Umbilical cord (tissue), 2 donors: ENCODE measurements at places on chromosomes 12 and 14. TPM values are rescaled to one million over a fixed set of nuclear protein-coding genes. Genes with fewer than 3 reads are reported as not detected.

GPRC5D gene
- not detected for total RNA-seq

FGF6 gene
- total RNA-seq: 1.4 TPM

CNTN1 gene
- total RNA-seq: 88.6 TPM

LRFN5 gene
- total RNA-seq: 7.9 TPM

OLR1 gene
- 14.9 TPM for total RNA-seq

FOXN4 gene
- 1.9 TPM for total RNA-seq

EGLN3 gene
- total RNA-seq: 121 TPM

KERA gene
- total RNA-seq: 3.1 TPM

HNF1A gene
- total RNA-seq: 2.2 TPM

SYCP3 gene
- total RNA-seq: 5.5 TPM

PTHLH gene
- 11.1 TPM for total RNA-seq

NOXRED1 gene
- total RNA-seq: 0.48 TPM

GPR68 gene
- not detected for total RNA-seq

TTC6 gene
- total RNA-seq: 0.96 TPM

ADSS1 gene
- total RNA-seq: 20.7 TPM

KLRC1 gene
- total RNA-seq: 3.9 TPM

NGB gene
- total RNA-seq: not detected

- DNase-seq: no peak
Measured at GRCh38 chr12:94873734-94874517, 129.6 kb downstream of the NDUFA12 start.

DNA sequence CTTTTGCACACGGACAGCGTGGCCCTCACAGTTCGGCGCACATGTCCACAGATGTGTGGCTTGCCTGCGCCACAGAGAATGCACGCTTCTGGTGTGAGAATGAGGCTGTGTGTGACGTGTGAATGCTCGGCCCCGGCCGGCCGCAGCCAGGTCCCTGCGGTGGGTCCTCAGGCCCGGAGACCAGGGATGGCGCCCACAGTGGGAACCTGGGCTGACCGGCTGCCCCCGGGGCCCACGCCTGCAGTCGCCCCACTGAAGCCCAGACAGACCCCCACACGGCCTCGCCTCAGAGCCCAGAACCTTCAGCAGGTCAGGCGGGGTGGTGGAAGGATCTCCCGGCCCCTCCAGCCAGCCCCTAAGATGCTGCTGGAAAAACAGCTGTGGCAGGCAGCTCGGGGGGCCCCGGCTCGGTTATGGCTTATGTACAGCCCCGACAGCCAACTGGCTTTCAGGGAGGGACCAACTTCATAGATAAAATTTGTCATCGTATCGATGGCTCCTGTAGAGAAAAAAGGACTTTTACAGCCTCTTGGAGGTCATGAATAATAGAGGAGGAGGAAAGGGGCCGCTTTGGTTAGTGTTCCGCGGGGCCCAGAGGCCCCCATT lies 4.5 kb upstream of the C14orf180 start:
- DNase-seq: peak; percentile 65

DNA sequence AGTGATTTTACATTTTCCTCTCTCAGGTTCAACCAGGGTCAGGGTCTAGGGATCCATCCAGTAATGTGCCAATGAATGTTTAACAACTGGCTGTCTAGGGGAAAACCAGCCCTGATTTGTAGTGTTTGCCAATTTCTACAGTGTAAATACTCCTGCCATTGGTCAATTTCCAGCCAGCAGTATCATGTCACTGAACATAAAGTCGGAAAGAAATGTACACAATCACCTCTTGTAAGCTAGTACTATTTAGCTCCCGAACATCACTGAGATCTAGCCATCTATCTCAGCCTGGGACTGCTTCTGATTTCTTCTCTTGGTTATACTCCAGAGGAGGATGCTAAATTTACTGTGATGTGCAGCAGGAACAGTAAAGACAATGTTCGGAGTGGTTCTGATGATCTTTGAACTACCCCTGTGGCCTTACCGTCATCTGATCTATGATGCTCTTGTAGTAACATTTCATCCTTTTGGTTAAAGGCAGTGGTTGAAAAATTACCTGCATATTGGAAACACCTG lies 36.7 kb upstream of the EGLN3 start:
- DNase-seq: no peak

DNA sequence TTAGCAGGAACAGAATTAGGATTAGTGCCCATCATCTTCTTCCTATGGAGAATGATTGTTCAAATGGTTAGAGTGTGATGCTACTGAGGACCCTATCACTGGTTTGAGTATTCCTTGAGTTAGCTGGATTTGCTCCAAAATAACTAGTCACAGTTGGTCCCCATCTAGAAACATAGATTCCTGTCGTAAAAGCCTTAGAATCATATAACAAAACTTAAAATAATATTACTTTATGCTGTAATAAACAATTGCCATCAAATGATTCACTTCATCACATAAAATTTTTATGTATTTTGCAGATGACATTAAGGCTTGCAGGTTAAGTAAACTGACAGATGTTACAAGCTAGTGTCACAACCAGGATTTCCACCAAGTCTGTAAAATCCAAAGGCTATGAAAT lies 209.8 kb downstream of the CCER1 start:
- no peak for DNase-seq

GRCh38 chr14:79961197-79961596 lies 250.1 kb downstream of the DIO2 start:
- no peak for DNase-seq

DNA sequence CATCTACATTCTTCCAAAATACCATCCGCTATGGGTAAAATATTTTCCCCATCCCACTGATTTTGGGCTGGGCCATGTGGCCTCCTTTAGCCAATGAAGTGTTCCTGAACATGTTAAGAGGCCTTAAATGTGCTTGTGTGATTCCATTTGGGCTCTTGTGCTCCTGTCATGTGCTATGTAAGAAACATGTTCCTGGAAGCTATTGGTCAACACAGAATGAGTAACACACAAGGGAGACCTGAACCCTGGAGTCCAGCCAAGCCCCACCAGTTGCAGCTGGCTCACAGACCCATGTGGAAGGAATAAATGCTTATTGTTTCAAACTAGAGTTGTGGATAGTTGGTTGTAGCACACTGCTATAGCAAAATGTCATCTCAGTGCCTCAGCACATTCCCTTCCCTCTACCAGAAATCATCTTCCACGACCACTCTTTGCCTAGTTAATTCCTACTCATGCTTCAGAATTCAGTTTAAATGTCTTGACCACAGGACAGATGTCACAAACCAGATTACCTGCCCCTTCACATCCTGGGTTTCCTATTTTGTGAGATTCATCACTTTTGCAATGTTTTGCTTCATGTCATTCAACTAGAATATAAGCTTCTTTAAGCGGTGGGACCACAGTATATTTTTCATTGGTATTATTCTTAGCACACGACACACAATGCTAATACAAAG lies 217.3 kb upstream of the EEA1 start:
- DNase-seq: no peak

GRCh38 chr12:125454786-125455480 lies 389.7 kb downstream of the AACS start:
- DNase-seq: no peak

- no peak for DNase-seq
Measured at GRCh38 chr12:104724992-104725585, 233.0 kb downstream of the SLC41A2 start.

- no peak for DNase-seq
Measured at GRCh38 chr12:114604606-114605005, 79.4 kb downstream of the TBX3 start.

DNA sequence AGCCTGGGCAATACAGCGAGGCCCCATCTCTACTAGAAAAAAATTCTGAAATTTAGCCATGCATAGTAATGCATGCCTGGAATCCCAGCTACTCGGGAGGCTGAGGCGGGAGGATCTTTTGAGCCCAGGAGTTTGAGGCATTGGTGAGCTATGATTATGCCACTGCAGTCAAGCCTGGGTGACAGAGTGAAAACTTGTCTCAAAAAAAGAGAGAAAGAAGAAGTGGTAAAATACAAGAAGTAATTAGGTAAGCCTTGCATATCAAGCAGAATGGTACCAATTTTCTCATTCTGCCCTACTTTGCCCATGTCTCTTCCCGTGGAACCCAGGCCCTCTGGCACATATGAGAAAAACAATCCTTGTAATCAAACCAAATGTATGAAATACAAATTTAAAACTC lies 70.7 kb downstream of the SUSD6 start:
- DNase-seq: no peak

- DNase-seq: no peak
Measured at GRCh38 chr12:113161415-113162016, 12.0 kb downstream of the CFAP73 start.

- DNase-seq: no peak
Measured at GRCh38 chr14:73945159-73945670, 4.7 kb downstream of the FAM161B start.

- DNase-seq: no peak
Measured at GRCh38 chr14:79705126-79705894, 506.0 kb downstream of the DIO2 start.

GRCh38 chr14:33655421-33655820 lies 295.5 kb downstream of the EGLN3 start:
- no peak for DNase-seq

GRCh38 chr12:68510397-68510796 lies 100.3 kb upstream of the RAP1B start:
- no peak for DNase-seq

DNA sequence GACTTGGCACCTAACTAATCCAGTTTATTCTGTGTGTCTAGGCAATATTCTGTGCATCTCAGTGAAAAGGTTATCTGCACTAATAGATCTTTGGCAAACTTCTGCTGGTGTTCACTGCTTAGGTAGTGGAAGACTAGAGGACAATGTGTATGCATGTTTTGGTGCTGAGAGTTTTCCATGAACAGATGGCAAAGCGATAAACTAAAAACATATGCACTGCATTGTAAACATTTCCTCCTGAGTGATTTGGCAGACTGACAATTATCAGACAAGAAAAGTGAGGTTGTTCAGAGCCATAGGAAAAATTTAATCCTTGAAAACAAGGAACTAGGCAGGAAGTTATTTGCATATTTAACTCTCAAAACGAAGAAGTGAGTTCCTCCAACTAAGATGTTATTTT lies 400.4 kb downstream of the ATP23 start:
- peak; percentile 40 for DNase-seq

DNA sequence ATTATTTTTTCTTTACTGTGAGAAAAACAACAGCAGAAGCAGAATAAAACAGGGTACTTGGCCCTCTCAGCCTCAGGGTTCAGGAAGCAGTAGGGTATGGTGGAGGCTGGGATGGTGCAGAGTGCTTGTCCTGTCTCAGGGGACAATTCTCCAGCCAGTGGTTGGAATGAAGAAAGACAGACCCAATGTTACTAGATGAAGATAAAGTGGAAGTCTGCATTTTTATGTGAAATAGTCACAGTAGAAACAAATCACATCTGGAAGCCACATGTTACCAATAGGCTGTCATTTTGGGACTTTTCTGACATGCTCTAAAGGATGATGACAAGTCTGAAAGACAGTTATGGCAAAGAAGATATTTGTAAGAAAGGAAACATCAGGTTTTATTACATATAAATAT lies 32.3 kb downstream of the PROX2 start:
- DNase-seq: peak; percentile 35

DNA sequence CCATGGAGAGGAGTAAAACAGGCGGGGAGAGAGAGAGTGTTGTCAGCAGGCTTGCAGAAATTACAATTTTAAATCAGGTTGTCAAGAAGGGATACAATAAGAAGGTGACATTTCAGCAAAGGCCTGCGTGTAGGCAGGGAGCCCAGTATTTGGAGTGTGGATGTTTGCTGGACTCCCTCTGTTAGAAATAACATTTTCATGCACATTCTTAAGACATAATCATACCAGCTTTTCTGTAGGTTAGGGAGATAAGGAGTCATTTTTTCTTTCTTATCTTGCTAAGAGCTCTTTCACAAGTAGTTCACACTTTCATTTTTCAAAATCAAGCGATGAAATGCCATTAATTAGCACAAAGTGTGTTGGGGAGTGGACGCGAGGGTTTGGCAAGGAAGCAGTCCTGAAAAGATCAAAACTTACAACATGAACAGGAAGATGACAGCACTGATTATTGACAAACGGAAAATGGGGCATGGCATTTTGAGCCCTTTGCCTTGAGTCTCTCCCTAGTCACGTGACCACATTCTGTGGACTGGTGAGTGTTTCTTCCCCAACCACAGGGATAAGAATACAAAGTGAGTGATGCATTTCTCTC lies 160.2 kb downstream of the DAD1 start:
- peak; percentile 64 for DNase-seq

- no peak for DNase-seq
Measured at GRCh38 chr12:88549929-88550328, 30.3 kb downstream of the KITLG start.

- peak; percentile 26 for DNase-seq
Measured at GRCh38 chr14:22996768-22997654, 12.9 kb downstream of the C14orf93 start.

DNA sequence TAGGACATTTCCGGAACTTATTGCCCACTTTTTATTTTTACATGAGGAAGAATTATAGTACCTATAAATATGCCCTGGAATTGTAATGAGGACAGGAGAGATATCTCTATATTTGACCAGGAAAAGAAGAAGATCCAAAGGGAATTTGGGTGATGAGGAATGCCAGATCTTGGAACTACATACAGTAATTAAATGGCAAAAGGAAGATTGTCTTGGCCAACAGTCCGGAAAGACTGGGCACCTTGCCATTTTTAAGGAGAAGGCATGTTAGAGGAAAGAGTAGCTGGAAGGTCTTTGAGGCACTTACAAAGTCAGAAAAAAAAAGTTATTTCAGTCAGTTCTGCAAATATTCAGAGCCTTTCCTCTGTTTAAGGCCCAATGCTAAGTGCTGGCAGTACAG lies 616.4 kb downstream of the MED13L start:
- DNase-seq: peak; percentile 76

GRCh38 chr12:117234441-117234840 lies 44.2 kb upstream of the FBXO21 start:
- DNase-seq: no peak

GRCh38 chr14:35261774-35262173 lies 30.4 kb upstream of the PSMA6 start:
- DNase-seq: peak; percentile 23

GRCh38 chr12:24057920-24058476 lies 108.5 kb upstream of the SOX5 start:
- no peak for DNase-seq

DNA sequence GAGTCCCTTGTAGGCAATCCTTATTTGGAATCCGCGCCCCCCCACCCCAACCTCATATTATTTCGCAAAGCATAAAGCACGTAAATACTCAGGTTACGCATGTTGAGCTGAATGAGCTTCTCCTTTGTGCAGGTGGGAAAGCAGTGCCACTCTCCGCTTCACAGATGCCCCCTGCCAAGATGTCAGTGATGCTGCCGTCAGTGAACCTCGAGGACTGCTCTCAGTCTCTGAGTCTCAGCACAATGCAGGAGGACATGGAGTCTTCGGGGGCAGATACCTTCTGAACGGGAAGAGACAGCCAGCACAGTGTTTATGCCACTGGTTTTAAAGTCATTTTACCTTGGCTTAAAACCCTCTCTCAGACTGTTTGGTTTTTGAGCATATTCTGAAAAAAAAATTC lies 90.1 kb upstream of the DACT1 start:
- DNase-seq: no peak

- no peak for DNase-seq
Measured at GRCh38 chr12:55946553-55946952, 15.6 kb downstream of the DGKA start.

- DNase-seq: no peak
Measured at GRCh38 chr14:38205949-38206665, 1.6 kb upstream of the SSTR1 start.

- DNase-seq: no peak
Measured at GRCh38 chr12:67284561-67284960, 15.4 kb downstream of the CAND1 start.

- DNase-seq: no peak
Measured at GRCh38 chr14:99316281-99317163, 44.5 kb upstream of the BCL11B start.
